ENCODE measurements at places on chromosomes 6 and 20. TPM values are rescaled to one million over a fixed set of nuclear protein-coding genes. Genes with fewer than 3 reads are reported as not detected.

Gene ULBP2
- 1.9 TPM for total RNA-seq

- no peaks in the 10 kb centered on the region for H3K4me1 ChIP-seq
- no peak for DNase-seq
These were observed 7.5 kb downstream of the C2 start for GRCh38 chr6:31935021-31935420.

Gene COL21A1
- not detected for total RNA-seq

Gene FBXO5
- 3.0 TPM for total RNA-seq

GRCh38 chr6:122709922-122710512 is 69.5 kb upstream of the FABP7 start:
- DNase-seq, result no peak
- H3K4me3 ChIP-seq, result no peak overlapping the region
- H3K4me1 ChIP-seq, result no peaks in the 10 kb centered on the region

DNA sequence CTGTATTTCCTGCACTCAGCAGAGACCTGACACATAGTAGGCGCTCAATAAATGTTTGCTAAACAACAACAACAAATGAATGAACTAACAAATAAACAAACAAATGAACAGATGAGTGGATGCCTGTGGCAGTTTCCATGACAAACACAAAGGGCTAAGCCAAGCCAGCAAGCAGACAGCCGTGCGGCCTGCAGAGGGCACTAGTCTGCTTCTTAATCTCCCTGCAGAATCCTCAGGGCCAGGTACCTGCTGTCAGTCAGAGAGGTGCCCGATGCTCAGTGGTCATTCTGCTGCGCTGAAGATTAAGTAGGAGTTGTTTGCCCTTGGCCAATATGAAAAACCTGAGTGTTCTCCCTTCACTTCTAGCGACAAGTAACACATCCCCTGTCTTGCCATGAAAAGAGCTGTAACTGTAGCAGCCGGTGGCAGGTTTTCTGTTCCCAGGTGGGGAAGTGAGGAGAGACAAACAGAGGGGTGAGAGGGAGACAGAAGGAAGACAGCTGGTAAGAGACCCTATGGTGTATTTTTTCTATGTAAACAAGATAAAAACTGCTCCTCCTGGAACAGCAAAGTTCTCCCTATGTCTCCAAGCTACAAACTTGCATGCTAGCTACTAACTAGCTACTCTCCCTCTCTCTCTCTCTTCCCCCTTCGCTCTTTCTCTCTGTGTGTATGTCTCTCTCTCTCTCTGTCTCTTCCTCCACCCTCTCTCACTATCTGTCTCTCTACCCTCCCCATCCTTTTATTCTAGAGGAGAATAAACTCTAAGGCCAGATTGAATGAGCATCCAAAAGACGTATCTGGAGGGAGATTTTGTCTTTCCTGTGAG is at the start of gene MC3R:
MC3R (plus strand) TSS at position 779 of the 829 bp plus-strand sequence. CDS start 112 bp downstream, outside the sequence.
- H3K27ac ChIP-seq, result no peak within 1 kb of the TSS
- peak; percentile 5 for DNase-seq
- H3K4me1 ChIP-seq, result no peaks in the 10 kb centered on the region
- no peak within 1 kb of the TSS for H3K4me3 ChIP-seq
- H3K27me3 ChIP-seq, result peaks cover 18% of the 10 kb centered on the region

DNA sequence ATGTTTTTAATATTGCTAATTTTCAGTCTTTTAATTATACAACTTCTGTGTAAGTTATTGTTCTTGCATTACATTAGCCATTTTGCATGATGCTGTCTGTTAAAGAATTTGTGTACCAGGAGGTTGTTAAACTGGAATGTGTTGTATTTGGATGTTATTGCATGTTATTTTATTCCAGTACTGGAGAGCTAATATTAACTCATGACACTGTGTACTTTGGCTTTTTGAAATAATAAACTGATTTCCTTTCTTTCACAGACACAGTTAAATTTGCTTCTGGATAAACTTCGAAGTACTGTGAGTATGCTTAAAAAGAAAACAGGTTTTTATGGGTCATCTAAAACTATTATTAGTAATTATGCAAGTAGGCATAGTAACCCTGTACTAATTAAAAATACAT is 121.3 kb downstream of the MYO6 start:
- no peak overlapping the region for H3K27ac ChIP-seq
- H3K27me3 ChIP-seq, result no peaks in the 10 kb centered on the region
- no peaks in the 10 kb centered on the region for H3K36me3 ChIP-seq
- no peak for DNase-seq
- H3K4me1 ChIP-seq, result no peaks in the 10 kb centered on the region
- no peak overlapping the region for H3K4me3 ChIP-seq

Gene MYL9
- not detected for total RNA-seq

DNA sequence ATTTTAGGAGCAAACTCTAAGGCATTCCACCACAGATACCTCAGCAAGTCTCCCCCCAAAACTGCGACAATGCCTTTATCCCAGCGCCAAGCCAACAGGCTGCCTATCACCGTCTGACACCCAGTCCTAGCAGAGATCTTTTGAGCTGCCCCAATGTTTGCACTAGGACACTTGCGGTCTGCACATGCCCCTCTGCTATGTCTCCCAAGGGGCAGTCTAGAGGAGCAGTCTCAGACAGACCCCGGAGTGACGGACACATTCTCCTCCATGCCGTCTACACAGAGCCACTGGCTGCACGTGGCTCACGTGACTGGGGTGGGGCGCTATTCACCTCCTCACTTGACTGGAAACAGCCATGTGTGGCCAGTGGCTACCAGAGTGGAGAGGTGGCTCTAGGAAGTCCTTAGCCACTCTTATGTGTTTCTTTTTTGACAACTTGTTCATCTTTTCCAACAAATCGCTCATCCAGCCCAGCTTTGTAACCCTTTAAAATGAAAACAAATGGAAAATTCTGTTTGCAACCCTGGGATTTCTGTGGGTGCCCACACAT is 16.0 kb downstream of the DIDO1 start:
- peaks cover 33% of the 10 kb centered on the region for H3K4me1 ChIP-seq
- DNase-seq, result no peak
- peaks cover 86% of the 10 kb centered on the region for H3K36me3 ChIP-seq
- H3K27ac ChIP-seq, result no peak overlapping the region
- H3K4me3 ChIP-seq, result no peak overlapping the region
- no peaks in the 10 kb centered on the region for H3K27me3 ChIP-seq

DNA sequence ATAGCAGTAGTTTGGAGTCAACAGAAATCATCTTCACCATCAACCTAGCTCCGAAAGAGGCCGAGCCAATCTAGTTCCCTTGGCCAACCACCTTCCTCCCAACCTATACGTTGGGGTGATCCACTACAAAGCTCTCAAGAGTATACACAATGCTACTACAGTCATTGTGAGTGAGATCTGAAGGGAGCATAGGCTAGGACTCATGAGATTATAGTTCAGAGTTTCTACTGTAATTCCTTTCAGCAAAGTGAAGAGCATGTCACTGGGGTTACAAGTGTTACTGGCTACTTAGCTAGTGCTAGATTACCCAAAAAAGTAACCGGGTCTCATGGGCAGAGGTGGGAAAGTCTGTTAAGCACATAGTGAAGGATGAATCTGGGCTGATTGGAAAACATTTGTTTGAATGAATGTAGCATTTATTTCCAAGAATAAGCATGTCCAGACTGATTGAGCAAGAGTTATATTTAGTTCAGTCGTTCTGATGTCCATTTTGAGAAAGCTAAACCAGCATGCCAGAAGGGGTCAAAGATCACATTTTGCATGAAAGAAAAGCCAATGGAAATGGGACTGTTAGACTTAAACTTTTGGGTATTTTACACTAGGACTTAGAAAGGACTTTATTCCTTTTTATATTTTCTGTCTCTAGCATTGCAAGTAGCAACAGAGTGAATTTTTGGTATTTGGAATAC is 10.5 kb upstream of the ESR1 start:
- no peak for DNase-seq
- H3K27ac ChIP-seq, result no peak overlapping the region
- no peak overlapping the region for H3K4me3 ChIP-seq
- H3K4me1 ChIP-seq, result no peaks in the 10 kb centered on the region
- no peaks in the 10 kb centered on the region for H3K36me3 ChIP-seq

- no peaks in the 10 kb centered on the region for H3K27me3 ChIP-seq
- no peak for DNase-seq
- H3K4me1 ChIP-seq, result peaks cover 27% of the 10 kb centered on the region
- H3K36me3 ChIP-seq, result peaks cover 12% of the 10 kb centered on the region
- H3K4me3 ChIP-seq, result peak overlapping the region; percentile 82
These were observed 1.3 kb downstream of the CEP85L start for GRCh38 chr6:118649918-118650581.

DNA sequence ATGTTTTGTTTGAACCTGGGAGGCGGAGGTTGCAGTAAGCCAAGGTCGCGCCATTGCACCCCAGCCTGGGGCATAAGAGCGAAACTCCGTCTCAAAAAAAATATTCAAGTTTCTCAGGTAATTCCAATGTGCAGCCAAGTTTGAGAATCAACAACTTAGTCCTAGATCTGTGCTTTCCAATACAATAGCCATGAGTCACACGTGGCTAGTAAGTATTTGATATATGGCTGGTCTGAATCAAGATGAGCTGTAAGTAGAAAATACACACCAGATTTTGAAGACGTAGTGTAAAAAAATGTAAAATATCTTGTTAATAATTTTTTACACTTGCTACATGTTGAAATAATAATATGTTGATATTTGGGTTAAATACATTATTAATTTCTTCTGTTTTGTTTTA is 35.0 kb upstream of the BTBD3 start:
- H3K27ac ChIP-seq, result no peak overlapping the region
- H3K27me3 ChIP-seq, result no peaks in the 10 kb centered on the region
- no peak for DNase-seq
- no peak overlapping the region for H3K4me3 ChIP-seq
- no peaks in the 10 kb centered on the region for H3K36me3 ChIP-seq

Gene PHIP
- total RNA-seq, result 36.9 TPM

- H3K27me3 ChIP-seq, result no peaks in the 10 kb centered on the region
- no peak for DNase-seq
- no peak overlapping the region for H3K4me3 ChIP-seq
- H3K27ac ChIP-seq, result no peak overlapping the region
These were observed 342.8 kb downstream of the PTPRT start for GRCh38 chr20:42846784-42847490.

Gene FRS3
- total RNA-seq, result 5.4 TPM

Gene PTCRA
- not detected for total RNA-seq

DNA sequence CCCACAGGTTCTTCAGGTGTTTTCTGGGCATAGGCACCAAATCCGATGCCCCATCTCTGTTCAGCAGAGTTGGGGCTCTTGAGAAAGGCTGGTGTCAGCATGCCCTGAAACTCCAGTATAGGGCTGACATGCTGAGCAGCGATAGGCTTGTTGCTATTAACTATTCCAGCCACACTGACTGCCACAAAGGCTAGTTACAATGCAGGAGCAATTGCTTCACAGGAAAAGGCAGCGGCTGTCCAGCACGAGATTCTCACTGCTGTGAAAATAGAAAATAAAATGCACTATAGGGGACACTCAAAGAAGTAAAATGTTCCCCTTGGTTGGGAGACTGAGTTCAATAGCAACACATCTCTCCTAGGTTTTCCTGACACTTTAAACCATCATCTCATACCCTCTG is 112.4 kb downstream of the BFSP1 start:
- no peak overlapping the region for H3K27ac ChIP-seq
- H3K4me3 ChIP-seq, result no peak overlapping the region
- DNase-seq, result no peak
- H3K27me3 ChIP-seq, result peaks cover 7% of the 10 kb centered on the region
- no peaks in the 10 kb centered on the region for H3K4me1 ChIP-seq
- H3K36me3 ChIP-seq, result no peaks in the 10 kb centered on the region

GRCh38 chr6:23175391-23175790 is 606.0 kb downstream of the HDGFL1 start:
- no peak for DNase-seq
- H3K27ac ChIP-seq, result no peak overlapping the region
- H3K4me1 ChIP-seq, result no peaks in the 10 kb centered on the region

Gene PLCB1
- total RNA-seq, result 3.8 TPM

DNA sequence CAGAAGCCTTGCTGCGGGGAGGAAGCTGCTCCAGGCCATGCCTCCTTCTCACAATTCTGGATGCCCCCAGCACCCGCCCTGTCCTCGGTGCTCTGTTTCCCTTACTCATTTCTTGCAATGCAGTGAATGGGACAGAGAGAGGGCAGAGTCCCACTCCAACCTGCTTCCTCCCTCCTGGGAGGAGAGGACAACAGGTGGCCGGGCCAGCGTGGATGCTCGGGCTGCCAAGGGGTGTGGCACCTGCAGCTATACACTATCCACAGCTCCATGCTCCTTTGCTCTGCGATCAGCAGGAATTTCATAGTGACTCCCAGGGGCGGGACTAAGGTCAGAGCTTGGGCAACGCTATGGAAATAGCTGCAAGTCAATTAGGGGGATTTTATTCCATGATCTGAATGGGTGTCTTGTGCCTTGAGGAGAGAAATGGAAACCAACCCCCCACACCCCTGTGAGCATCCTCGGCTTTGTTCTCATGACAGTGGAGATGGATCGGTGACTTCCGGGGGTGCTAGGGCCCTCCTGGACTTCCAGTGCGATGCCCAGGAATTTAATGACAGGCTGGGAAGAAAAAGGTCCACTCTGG is 192.5 kb downstream of the MYLK4 start:
- H3K36me3 ChIP-seq, result no peaks in the 10 kb centered on the region
- no peaks in the 10 kb centered on the region for H3K4me1 ChIP-seq
- no peak overlapping the region for H3K27ac ChIP-seq
- peaks cover 2% of the 10 kb centered on the region for H3K27me3 ChIP-seq

GRCh38 chr20:37243076-37243936 is 18.3 kb downstream of the GHRH start:
- H3K36me3 ChIP-seq, result peaks cover 60% of the 10 kb centered on the region
- H3K4me1 ChIP-seq, result no peaks in the 10 kb centered on the region

Gene TP53TG5
- total RNA-seq, result 0.36 TPM

Gene C20orf144
- total RNA-seq, result 0.17 TPM

Gene SSTR4
- total RNA-seq, result not detected

Gene TUBE1
- total RNA-seq, result 28.2 TPM

GRCh38 chr6:125931733-125932450 is 24.7 kb upstream of the HINT3 start:
- no peak overlapping the region for H3K4me3 ChIP-seq
- no peak for DNase-seq
- H3K27ac ChIP-seq, result no peak overlapping the region
- no peaks in the 10 kb centered on the region for H3K4me1 ChIP-seq
- peaks cover 28% of the 10 kb centered on the region for H3K36me3 ChIP-seq

Gene TXLNB
- 0.19 TPM for total RNA-seq

DNA sequence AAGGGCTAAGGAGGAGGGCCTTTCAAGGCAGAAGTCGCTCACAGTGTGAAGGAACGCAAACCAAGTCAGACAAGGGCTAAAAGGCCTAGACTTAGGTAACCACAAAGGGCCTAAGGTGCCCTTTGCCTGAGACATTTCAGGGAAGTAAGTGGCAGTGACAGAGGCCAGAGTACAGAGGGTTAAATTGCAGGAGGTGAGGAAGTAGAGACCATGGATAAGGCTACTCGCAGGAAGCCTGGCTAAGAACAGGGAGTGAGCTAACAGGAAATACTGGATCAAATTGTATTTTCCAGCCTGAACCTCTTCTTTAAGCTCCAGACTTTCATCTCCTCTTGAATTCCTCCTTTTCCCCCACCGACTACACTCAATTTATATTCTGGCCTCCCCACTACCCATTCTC is 16.6 kb downstream of the ZHX3 start:
- DNase-seq, result no peak
- H3K36me3 ChIP-seq, result no peaks in the 10 kb centered on the region
- no peaks in the 10 kb centered on the region for H3K4me1 ChIP-seq
- no peaks in the 10 kb centered on the region for H3K27me3 ChIP-seq
- no peak overlapping the region for H3K4me3 ChIP-seq
- no peak overlapping the region for H3K27ac ChIP-seq

Data from CD4-positive, alpha-beta T cell (primary cell).